ENCODE measurements at places on chromosomes 1 and 21.
A peak's percentile ranks its signal among the peaks of the same experiment; 100 is the strongest.

DNA sequence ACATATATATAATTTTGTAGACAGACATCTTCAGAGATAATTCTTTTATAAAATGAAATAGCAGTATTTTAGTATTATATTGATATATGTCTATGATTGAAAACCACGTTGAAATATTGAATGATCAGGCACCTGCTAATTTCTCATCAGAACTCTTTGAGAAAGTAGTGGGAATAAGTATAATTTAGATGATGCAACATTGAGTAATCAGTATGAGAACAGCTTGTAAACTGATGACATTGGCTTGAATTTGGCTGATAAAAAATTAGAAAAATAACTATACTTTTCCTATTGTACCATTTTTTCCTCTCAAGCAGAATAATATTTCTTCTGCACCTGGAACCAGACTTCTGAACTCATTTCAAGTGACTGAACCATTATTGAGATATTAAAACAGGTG is 1316.8 kb downstream of the NCAM2 start:
- H3K4me3 ChIP-seq: no peak overlapping the region
- H3K27ac ChIP-seq: no peak overlapping the region
- H3K36me3 ChIP-seq: peaks cover 13% of the 10 kb centered on the region
- no peak for DNase-seq
- no peaks in the 10 kb centered on the region for H3K27me3 ChIP-seq

GRCh38 chr1:241749041-241749944 is 97.2 kb downstream of the WDR64 start:
- no peaks in the 10 kb centered on the region for H3K36me3 ChIP-seq
- no peak overlapping the region for H3K27ac ChIP-seq
- H3K4me1 ChIP-seq: peaks cover 5% of the 10 kb centered on the region
- no peak for DNase-seq
- no peaks in the 10 kb centered on the region for H3K27me3 ChIP-seq
- H3K4me3 ChIP-seq: no peak overlapping the region

- H3K27ac ChIP-seq: no peak overlapping the region
- peaks cover 31% of the 10 kb centered on the region for H3K36me3 ChIP-seq
- no peaks in the 10 kb centered on the region for H3K27me3 ChIP-seq
Measured at GRCh38 chr21:46189213-46189958, 5.1 kb upstream of the SPATC1L start.

DNA sequence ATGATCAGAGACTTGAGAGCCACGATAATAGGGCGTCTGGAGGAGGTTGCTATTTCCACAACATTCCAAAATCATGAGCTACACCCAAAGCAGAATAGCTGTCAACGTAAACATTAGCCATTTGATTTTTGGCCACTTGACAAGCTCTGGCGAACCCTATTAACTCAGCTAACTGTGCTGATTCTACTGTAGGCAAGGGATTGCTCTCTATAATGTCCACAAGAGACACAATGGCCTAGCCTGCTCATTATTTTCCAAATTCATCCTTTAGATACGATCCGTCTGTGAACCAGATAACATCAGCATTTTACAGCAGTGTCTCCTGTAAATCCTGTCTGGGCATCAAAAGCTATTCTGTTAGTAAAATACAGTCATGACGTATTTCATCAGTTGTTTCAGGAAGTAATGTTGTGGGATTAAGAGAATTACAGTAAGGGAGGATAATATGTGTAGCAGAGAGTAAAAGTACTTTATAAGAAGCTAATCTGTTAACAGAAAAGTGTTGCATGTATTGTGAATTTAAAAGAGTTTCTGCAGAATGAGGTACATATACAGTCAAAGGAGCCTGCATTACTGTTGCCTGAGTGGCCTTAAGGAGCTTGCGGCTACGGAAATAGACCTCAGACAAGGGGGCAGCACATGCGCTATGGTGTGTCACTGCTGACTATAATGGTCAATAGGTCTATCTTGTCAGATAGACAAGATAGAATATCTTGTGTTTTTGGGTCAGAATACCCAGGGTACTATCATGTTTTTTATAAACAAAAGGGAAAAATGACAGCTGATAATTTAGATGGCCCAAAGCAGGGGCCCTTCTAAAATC is 44.9 kb upstream of the TINAGL1 start:
- no peaks in the 10 kb centered on the region for H3K27me3 ChIP-seq
- H3K36me3 ChIP-seq: no peaks in the 10 kb centered on the region
- no peak overlapping the region for H3K4me3 ChIP-seq
- H3K4me1 ChIP-seq: no peaks in the 10 kb centered on the region
- DNase-seq: no peak

DNA sequence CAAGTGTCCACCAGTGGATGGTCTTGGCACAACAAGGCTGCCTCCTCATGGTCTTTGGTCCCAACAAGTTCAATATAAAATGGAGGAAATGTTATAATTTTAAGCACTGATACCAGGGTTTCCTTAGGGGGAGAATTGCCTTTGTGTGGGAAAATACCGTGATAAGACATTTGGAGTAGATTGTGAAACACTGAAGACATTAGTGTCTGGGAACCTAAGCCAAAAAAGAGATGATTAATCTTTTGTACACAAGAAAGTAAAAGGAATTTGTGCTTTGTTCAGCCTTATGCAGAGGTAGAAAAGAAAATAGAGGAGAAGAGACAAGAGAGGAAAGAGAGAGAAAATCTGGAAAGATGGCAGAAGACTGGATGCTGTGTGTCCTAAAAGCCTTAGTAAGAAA is 36.1 kb downstream of the ST6GALNAC3 start:
- DNase-seq: no peak
- no peak overlapping the region for H3K27ac ChIP-seq
- H3K27me3 ChIP-seq: no peaks in the 10 kb centered on the region
- H3K36me3 ChIP-seq: peaks cover 16% of the 10 kb centered on the region

- H3K36me3 ChIP-seq: no peaks in the 10 kb centered on the region
- H3K4me3 ChIP-seq: no peak overlapping the region
- DNase-seq: peak; percentile 78
- H3K27me3 ChIP-seq: no peaks in the 10 kb centered on the region
- no peaks in the 10 kb centered on the region for H3K4me1 ChIP-seq
- no peak overlapping the region for H3K27ac ChIP-seq
Measured at GRCh38 chr1:34013958-34014737, 150.3 kb downstream of the HMGB4 start.

- no peaks in the 10 kb centered on the region for H3K27me3 ChIP-seq
- DNase-seq: peak; percentile 84
Measured at GRCh38 chr1:199954699-199955098, 72.8 kb upstream of the NR5A2 start.

DNA sequence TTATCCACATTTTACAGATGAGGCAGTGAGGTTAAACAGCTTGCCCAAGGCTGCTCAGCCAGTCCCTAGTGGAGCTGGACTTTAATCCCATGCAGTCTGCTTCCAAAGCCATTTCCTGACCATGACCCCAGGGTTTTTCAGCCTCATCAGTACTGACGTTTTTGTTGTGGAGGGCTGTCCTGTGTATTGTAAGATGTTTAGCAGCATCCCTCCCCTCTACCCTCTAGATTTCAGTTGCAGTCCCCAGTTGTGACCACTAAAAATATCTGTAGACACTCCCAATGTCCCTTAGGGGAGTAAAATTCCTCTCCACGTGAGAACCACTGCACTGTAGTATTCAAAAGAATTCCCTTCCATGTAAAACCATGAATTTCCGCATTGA is 30.2 kb upstream of the C1orf105 start:
- no peaks in the 10 kb centered on the region for H3K27me3 ChIP-seq
- H3K36me3 ChIP-seq: no peaks in the 10 kb centered on the region
- no peak for DNase-seq
- peaks cover 4% of the 10 kb centered on the region for H3K4me1 ChIP-seq

DNA sequence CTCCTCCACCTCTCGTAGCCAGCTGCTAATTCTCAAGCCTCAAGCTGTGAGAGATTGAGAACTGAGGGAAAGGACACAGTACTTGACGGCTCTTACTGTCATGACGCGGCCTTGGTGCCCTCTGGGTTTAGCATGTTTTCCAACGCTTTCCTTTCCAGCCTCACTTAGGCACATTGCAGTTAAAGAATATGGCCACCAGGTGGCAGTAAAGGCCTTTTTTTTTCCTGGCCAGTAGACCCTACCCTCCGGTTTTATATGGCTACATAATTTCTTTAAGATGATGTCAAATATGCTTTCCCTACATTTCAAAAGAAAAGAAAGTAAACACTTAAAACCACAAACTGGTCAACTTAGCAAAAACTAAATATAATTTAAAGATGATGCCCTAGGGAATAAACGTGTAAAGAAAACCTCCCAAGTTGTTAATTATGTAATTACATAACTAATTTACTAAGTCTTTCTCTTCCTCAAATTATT is 56.8 kb upstream of the PRDX6 start:
- DNase-seq: peak; percentile 77
- no peaks in the 10 kb centered on the region for H3K27me3 ChIP-seq
- no peak overlapping the region for H3K27ac ChIP-seq
- H3K36me3 ChIP-seq: peaks cover 2% of the 10 kb centered on the region

GRCh38 chr1:37053173-37053572 is 18.9 kb upstream of the GRIK3 start:
- no peaks in the 10 kb centered on the region for H3K36me3 ChIP-seq
- H3K4me3 ChIP-seq: no peak overlapping the region
- no peaks in the 10 kb centered on the region for H3K27me3 ChIP-seq
- DNase-seq: no peak

GRCh38 chr1:27341525-27342252 is at the start of gene SYTL1:
SYTL1 (plus strand) TSS chr1:27342022; CDS start chr1:27345335, 3,313 bp downstream.
- peaks cover 2% of the 10 kb centered on the region for H3K36me3 ChIP-seq
- peak within 1 kb of the TSS; percentile 58 for H3K4me3 ChIP-seq
- no peaks in the 10 kb centered on the region for H3K4me1 ChIP-seq
- DNase-seq: peak; percentile 75
- no peak within 1 kb of the TSS for H3K27ac ChIP-seq

DNA sequence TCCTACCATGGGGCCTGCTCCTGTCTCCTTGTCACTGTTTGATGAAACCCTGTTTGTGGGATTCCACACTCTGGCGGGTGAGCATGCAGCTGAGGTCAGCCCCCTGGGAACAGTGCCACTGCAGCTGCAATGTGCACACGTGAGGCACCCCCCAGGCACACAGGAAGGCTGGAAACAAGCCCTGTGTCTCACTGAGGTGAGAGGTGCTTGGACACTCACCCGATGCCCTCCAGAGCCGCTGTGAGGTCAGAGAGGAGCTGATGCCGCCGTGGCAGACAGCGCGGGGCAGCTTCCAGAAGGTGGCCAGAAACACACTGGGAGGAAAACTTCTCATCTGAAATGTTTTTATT is 49.7 kb downstream of the SLX9 start:
- H3K4me3 ChIP-seq: no peak overlapping the region
- H3K27ac ChIP-seq: no peak overlapping the region
- no peak for DNase-seq
- no peaks in the 10 kb centered on the region for H3K4me1 ChIP-seq
- no peaks in the 10 kb centered on the region for H3K27me3 ChIP-seq

DNA sequence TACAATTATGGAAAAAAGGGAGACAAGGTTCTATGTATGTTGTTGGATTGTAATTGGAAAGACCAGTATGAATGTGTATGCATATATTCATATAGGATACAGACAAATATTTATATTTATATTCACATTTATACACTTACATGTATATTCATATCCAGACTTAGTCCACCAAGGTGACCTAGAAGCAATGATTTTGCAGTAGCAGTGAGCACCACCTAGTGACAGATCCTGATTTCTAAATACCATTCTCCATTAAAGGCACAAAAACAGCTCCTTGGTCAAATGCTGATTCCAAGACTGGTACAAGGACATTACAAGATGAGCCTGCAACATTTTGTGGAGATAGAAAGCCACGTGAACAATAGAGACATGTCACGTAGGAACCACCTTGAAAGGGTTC is 153.4 kb downstream of the SDCCAG8 start:
- no peak for DNase-seq
- no peaks in the 10 kb centered on the region for H3K27me3 ChIP-seq
- H3K4me3 ChIP-seq: no peak overlapping the region
- H3K4me1 ChIP-seq: peaks cover 2% of the 10 kb centered on the region
- no peak overlapping the region for H3K27ac ChIP-seq
- no peaks in the 10 kb centered on the region for H3K36me3 ChIP-seq

GRCh38 chr1:233240371-233240770 is 55.2 kb downstream of the PCNX2 start:
- H3K36me3 ChIP-seq: peaks cover 20% of the 10 kb centered on the region
- DNase-seq: no peak
- H3K4me3 ChIP-seq: no peak overlapping the region
- no peak overlapping the region for H3K27ac ChIP-seq
- H3K27me3 ChIP-seq: no peaks in the 10 kb centered on the region

Measured in H9 (cell line).